Parietal lobe (tissue), 2 donors: ENCODE measurements at places on chromosomes 6 and 20. TPM values are rescaled to one million over a fixed set of nuclear protein-coding genes. Genes with fewer than 3 reads are reported as not detected.

Gene BRD2
- 124 TPM for total RNA-seq

Gene TASP1
- 33.2 TPM for total RNA-seq

Gene GSTA2
- total RNA-seq = not detected

Gene STX7
- total RNA-seq = 78.3 TPM

Gene BPIFA1
- not detected for total RNA-seq

Gene CALHM5
- 0.31 TPM for total RNA-seq

Gene TAF11
- 26.9 TPM for total RNA-seq

Gene FAM210B
- total RNA-seq = 12.5 TPM

Gene HTR1B
- total RNA-seq = 1.9 TPM

Gene NAA20
- total RNA-seq = 28.5 TPM

Gene ORC3
- total RNA-seq = 52.6 TPM

Gene ARHGAP40
- not detected for total RNA-seq

Gene SYNJ2
- 8.8 TPM for total RNA-seq

Gene F13A1
- total RNA-seq = 2.5 TPM

Gene EPB41L1
- total RNA-seq = 111 TPM

Gene KHDRBS2
- 98.6 TPM for total RNA-seq

Gene SLC24A3
- 16.0 TPM for total RNA-seq

Gene HLA-DMB
- 0.31 TPM for total RNA-seq

Gene HLA-G
- not detected for total RNA-seq

Gene RAET1G
- not detected for total RNA-seq

Gene GATA5
- total RNA-seq = not detected

Gene RIPPLY2
- total RNA-seq = 11.3 TPM

Gene CLDN20
- total RNA-seq = not detected

Gene RAD21L1
- total RNA-seq = not detected

Gene GTSF1L
- not detected for total RNA-seq

Gene LGSN
- 0.63 TPM for total RNA-seq

Gene FAM50B
- 17.2 TPM for total RNA-seq

Gene CRYBG1
- 0.31 TPM for total RNA-seq

Gene E2F1
- total RNA-seq = 3.4 TPM

Gene OR2B6
- not detected for total RNA-seq

Gene ZBTB9
- total RNA-seq = 8.1 TPM

Gene CFAP61
- total RNA-seq = 3.1 TPM

Gene NOTCH4
- 8.8 TPM for total RNA-seq

Gene GINS1
- 6.9 TPM for total RNA-seq

Gene CST4
- total RNA-seq = not detected

Gene FERMT1
- 2.8 TPM for total RNA-seq

Gene RIMS4
- 52.0 TPM for total RNA-seq

Gene NRN1
- total RNA-seq = 13.1 TPM
